ENCODE measurements at places on chromosomes 12 and 14.

DNA sequence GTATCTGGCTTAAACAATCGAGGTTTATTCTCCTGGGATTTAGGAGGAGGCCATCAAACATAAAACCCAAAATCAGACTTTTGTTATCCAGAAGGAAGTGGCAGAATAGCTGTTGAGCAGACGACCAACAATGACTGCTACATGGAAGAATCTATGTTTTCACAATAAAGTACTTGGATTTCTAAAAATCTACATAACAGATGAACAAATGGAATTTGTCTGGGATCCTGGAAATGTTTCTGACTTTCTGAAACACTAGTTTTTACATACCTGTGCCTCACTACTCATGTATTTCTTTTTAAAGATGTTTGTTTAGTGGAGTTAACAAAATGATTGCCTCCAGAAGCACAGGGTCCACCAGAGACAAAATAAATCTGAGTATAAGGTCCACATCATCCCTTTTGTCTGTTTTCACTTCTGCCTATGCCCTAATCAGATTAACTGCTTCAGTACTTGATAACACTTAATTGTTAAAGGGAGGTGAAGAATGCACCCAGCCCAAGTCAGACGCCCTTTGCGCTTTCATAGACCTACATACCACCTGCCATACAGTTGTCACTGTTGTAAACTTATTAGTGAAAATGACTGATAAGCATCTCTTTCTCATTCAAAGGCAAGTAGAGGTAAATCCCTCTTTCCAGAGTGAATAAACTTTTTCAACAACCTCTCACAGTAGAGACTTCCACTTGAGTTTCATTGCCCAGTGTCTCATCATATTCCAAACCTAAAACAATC is 164.6 kb downstream of the EGLN3 start:
- DNase-seq: no peak

DNA sequence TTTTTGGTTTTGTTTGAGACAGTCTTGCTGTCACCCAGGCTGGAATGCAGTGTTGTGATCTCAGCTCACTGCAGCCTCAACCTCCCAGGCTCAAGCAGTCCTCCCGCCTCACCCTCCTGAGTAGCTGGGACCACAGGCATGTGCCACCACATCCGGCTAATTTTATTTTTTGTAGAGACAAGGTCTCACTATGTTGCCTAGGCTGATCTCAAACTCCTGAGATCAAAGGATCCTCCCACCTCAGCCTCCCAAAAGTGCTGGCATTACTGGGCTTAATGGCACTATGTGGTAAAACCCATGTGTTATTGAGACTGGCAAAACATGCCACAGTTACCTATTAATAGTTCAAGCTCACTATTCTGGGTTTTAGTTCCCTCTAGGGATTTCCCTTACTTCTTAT is 51.2 kb upstream of the KCNH3 start:
- DNase-seq: no peak

- no peak for DNase-seq
Observed at GRCh38 chr14:60575008-60575407, 66.1 kb downstream of the SIX6 start.

- DNase-seq: no peak
Observed at GRCh38 chr12:94193168-94193567, 44.8 kb downstream of the PLXNC1 start.

DNA sequence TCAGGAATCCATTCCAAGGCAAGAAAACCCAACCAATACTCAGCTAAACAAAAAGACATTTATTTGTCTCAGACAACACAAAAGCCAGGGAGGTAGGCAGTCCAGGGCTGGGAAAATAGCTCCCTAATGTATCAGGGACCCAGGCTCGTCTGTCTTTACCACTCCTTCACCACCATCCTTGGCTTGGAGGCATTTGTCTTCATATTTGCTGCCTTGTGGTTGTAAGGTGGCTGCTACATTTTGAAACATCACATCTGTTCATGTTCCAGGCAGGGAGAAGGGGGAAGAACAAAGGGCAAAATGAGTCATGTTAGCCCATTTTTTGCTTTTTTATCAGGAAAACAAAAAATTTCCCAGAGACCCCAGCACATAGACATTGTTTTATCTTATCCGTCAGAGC is 44.8 kb upstream of the PCED1B start:
- DNase-seq: no peak

DNA sequence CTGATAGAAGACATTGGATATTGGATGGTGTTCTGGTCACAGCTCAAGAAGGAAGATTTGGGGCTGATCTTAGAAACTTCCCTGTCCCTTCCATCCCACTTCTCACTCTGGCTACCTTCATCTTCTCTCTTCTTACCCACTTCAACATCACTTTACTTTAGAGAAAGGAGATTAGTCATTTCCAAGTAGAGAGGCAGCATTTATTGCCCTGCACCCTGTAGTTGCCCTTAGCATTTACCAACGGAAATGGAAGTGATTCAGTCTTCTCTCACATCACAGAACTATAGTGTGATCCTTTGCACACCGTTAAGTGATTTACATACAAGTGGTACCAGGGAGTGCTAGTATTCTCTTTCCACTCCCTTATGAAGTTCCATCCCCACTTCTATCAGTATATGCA is 52.4 kb downstream of the PHLDA1 start:
- no peak for DNase-seq

DNA sequence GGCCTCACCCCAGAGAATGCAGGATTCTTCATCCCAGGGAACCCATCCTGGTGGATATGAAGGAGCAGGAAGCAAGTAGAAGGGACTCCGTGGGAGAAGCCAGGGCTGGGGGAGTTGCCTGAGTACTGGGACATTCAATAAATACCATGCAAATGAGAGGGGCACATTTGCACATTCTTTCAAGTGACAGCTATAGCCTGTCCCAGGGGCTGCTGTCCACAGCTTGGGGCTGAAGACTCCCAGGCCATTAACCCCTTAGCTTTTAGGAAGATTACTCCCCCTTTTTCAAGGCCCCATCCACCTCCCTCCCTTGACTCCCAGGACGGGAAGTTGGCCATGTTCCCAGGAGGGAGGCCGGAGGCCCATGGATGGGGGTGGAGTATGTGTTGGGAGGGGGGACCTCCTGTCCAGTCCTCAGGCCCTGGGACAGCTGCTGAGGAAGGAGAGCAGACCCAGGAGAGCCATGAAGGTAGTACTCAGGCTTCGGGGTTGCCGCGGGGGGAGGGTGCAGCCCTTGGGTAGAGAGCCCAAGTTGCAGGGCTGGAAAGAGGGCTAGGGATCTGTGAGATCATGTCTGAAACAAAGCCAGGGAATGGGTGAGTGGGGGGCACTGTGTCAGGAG is 974 bp upstream of the TNS2 start:
- DNase-seq: no peak

Data from urinary bladder (tissue), 4 donors.